ENCODE measurements at places on chromosomes 16 and 17. TPM values are rescaled to one million over a fixed set of nuclear protein-coding genes. Genes with fewer than 3 reads are reported as not detected.

ATMIN gene
- 30.2 TPM for total RNA-seq

DNA sequence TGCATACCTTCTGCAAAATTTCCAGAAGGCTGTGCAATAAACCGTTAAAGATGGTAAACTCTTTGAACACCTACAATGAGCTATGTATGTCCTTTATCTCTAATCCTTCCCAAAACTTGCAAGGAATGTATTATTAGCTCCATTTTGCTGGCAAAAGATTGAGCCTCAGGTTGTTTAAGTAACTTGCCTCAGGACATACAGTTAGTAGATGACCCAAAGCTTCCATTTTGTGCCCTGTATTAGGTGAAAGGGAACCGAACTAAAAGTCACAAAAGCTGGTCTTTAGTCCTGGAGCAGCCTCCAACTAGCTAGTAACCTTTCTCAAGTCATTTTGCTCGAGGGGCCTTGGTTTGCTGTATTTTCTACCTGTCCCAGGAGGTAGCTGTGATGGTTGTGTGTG lies 4.3 kb downstream of the ADGRG3 start:
- no peak for DNase-seq
- H3K36me3 ChIP-seq, result no peaks in the 10 kb centered on the region
- H3K4me3 ChIP-seq, result no peak overlapping the region
- no peak overlapping the region for H3K27ac ChIP-seq
- H3K4me1 ChIP-seq, result peaks cover 6% of the 10 kb centered on the region
- peaks cover 36% of the 10 kb centered on the region for H3K27me3 ChIP-seq

- no peaks in the 10 kb centered on the region for H3K36me3 ChIP-seq
- H3K4me3 ChIP-seq, result no peak overlapping the region
- no peaks in the 10 kb centered on the region for H3K27me3 ChIP-seq
- no peaks in the 10 kb centered on the region for H3K4me1 ChIP-seq
- no peak for DNase-seq
- H3K27ac ChIP-seq, result no peak overlapping the region
Observed at GRCh38 chr17:34711646-34712045, 132.3 kb downstream of the TMEM132E start.

CCDC200 gene
- total RNA-seq, result not detected

GRCh38 chr17:54992797-54993639 lies 24.5 kb downstream of the STXBP4 start:
- H3K4me3 ChIP-seq, result no peak overlapping the region
- H3K36me3 ChIP-seq, result no peaks in the 10 kb centered on the region
- peak; percentile 54 for DNase-seq
- no peaks in the 10 kb centered on the region for H3K27me3 ChIP-seq

SYCE1L gene
- total RNA-seq, result not detected

AP1G1 gene
- 101 TPM for total RNA-seq

All from HFFc6 (cell line).